ENCODE measurements at places on chromosomes 3 and 15.

DNA sequence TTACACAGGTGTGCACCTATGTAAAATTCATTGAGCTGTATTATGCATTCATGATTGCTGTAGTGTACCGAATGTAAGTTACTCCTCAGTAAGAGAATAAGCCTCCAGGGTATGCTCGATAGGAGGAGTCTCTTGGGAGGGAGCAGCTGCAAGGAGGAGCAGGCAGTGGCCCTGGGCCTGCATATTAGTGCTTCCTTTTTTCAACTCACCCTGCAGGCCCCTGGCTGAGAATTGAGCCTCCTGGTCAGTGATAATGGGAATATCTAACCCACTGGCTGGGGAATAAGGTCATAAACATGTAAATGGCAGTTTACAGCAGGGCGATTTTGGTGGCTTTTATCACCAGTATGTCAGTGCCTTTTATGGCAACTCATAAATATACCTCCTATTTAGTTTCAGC, 21.7 kb upstream of the SFMBT1 start:
- H3K36me3 ChIP-seq = no peaks in the 10 kb centered on the region
- no peak overlapping the region for H3K27ac ChIP-seq
- H3K27me3 ChIP-seq = peaks cover 21% of the 10 kb centered on the region
- peaks cover 3% of the 10 kb centered on the region for H3K4me1 ChIP-seq
- no peak overlapping the region for H3K4me3 ChIP-seq
- DNase-seq = no peak

DNA sequence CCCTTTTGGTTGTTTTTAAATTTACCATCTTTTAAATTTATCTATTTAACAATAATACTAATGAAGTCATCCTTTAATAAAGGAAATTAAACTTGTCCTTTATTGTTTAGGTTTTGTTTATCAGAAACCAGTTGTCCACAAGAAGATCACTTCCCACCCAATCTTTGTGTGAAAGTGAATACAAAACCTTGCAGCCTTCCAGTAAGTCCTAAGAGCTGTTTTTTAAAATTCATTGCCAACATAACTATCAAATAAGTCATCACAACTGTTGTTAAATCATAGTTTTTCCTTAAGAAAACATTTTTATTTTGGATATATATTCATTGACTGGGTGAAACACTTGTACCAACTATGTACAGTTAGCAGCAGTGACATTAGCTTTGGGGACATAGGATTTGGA, 59.4 kb downstream of the CALML4 start:
- no peaks in the 10 kb centered on the region for H3K27me3 ChIP-seq
- no peak overlapping the region for H3K4me3 ChIP-seq
- H3K27ac ChIP-seq = peak overlapping the region; percentile 2
- no peak for DNase-seq
- peaks cover 14% of the 10 kb centered on the region for H3K4me1 ChIP-seq
- peaks cover 13% of the 10 kb centered on the region for H3K36me3 ChIP-seq

- no peak overlapping the region for H3K27ac ChIP-seq
- no peaks in the 10 kb centered on the region for H3K27me3 ChIP-seq
- DNase-seq = no peak
These were observed 65.4 kb upstream of the PFN2 start for GRCh38 chr3:150035910-150036612.

DNA sequence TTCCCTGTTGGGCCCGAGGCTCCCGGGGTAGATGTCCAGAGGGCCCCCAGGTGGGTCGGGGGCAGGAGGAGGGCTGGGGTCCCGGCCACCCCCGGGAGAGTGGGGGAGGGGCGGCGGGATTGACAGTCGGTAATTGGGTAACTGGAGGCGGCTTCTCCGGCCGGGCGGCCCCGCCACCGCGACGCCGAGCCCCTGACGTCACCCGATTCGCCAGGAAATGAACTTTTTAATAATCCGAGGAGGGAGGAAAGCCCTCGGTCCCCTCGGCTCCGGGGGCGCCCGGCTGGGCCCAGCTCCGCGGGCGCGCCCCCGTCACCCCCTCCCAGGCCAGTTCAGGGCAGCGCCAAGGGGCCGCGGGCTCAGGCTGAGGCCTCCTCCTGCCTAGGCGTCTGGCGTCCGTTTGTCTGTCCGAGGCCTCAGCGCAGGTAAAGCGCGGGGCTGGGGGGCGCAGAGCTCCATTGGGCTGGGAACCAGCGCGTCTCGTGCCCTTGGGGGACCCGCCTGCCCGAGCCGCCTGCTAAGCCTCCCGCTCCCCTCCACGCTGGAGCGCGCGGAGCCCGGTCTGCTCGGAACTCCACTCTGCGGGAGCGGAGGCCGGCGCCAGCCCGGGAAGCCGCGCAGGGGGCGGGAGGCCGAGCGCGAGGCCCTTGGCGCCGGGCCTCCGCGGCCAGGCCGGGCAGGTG, 3.9 kb downstream of the GATA2 start:
- no peaks in the 10 kb centered on the region for H3K36me3 ChIP-seq
- peak overlapping the region; percentile 74 for H3K4me3 ChIP-seq
- peaks cover 77% of the 10 kb centered on the region for H3K27me3 ChIP-seq
- H3K27ac ChIP-seq = no peak overlapping the region
- peaks cover 11% of the 10 kb centered on the region for H3K4me1 ChIP-seq

GRCh38 chr3:42013691-42014457, 52.0 kb upstream of the ULK4 start:
- H3K27me3 ChIP-seq = peaks cover 4% of the 10 kb centered on the region
- H3K36me3 ChIP-seq = no peaks in the 10 kb centered on the region
- DNase-seq = peak; percentile 23
- H3K27ac ChIP-seq = peak overlapping the region; percentile 91
- peak overlapping the region; percentile 84 for H3K4me3 ChIP-seq

GRCh38 chr15:22888120-22888859, 49.8 kb downstream of the NIPA2 start:
- H3K36me3 ChIP-seq = peaks cover 26% of the 10 kb centered on the region
- H3K27ac ChIP-seq = no peak overlapping the region
- DNase-seq = no peak
- no peak overlapping the region for H3K4me3 ChIP-seq
- peaks cover 6% of the 10 kb centered on the region for H3K4me1 ChIP-seq
- no peaks in the 10 kb centered on the region for H3K27me3 ChIP-seq

DNA sequence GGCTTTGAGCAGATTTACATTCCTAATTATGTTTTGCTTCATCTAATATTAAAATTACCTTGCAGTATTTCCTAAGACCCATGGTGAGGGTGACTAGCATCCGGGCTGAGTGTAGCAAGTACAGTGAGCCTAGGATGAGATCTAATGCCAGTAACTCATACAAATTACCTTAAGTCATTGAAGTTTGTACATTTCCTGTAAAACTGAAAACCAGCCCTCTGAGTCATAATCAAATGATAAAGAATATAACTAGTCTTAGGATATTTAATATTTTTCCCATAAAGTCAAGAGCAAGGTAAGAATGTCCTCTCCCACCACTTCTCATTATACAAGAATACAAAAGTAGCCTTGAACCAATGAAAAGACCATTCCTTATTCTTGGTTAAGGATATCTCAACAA, 54.8 kb upstream of the CHRM5 start:
- H3K4me1 ChIP-seq = peaks cover 1% of the 10 kb centered on the region
- H3K4me3 ChIP-seq = no peak overlapping the region
- H3K27me3 ChIP-seq = no peaks in the 10 kb centered on the region
- DNase-seq = no peak

DNA sequence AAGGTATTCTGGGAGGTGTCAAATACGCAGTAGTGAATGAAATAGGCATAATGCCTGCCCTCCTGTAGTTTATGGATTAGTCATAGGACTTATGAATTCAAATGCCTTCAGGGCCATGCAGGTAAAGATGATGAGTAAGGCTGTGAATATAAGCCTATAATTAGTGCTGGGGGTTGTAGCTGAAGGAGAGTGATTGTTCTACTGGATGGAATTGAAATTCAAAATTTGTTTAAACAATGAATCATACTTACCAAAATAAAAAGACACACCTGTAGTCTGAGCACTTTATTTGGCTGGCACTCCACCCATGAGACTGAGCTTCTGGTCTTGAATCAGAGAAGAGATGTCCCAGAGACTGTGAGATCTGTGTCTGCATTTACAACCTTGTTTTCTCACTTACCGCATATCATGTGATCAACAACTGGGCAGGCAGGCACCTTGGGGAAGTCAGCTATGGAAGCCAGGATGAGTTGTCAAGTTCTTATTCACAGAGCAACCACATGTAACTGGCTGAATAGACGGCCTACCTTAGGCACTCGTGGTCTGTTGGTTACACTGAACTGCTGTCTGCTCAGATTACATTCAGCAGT, 291.8 kb downstream of the NAALADL2 start:
- H3K4me3 ChIP-seq = no peak overlapping the region
- peaks cover 4% of the 10 kb centered on the region for H3K36me3 ChIP-seq
- H3K27me3 ChIP-seq = no peaks in the 10 kb centered on the region
- peaks cover 2% of the 10 kb centered on the region for H3K4me1 ChIP-seq
- DNase-seq = no peak
- no peak overlapping the region for H3K27ac ChIP-seq

- no peaks in the 10 kb centered on the region for H3K4me1 ChIP-seq
- H3K36me3 ChIP-seq = no peaks in the 10 kb centered on the region
These were observed 27.4 kb downstream of the FOXL2NB start for GRCh38 chr3:138974462-138974861.

GRCh38 chr3:32522682-32523081, 20.0 kb upstream of the CMTM6 start:
- no peak overlapping the region for H3K4me3 ChIP-seq
- DNase-seq = no peak
- no peaks in the 10 kb centered on the region for H3K27me3 ChIP-seq
- H3K27ac ChIP-seq = peak overlapping the region; percentile 51
- peaks cover 34% of the 10 kb centered on the region for H3K36me3 ChIP-seq

GRCh38 chr3:107346564-107346963, 30.7 kb upstream of the CCDC54 start:
- H3K27me3 ChIP-seq = no peaks in the 10 kb centered on the region
- no peak for DNase-seq
- H3K4me3 ChIP-seq = no peak overlapping the region
- no peaks in the 10 kb centered on the region for H3K36me3 ChIP-seq

GRCh38 chr3:53195602-53196574, 34.9 kb downstream of the PRKCD start:
- H3K27ac ChIP-seq = no peak overlapping the region
- peaks cover 11% of the 10 kb centered on the region for H3K27me3 ChIP-seq
- H3K36me3 ChIP-seq = peaks cover 2% of the 10 kb centered on the region

GRCh38 chr15:75450307-75451201, 936 bp downstream of the SIN3A start:
- H3K4me1 ChIP-seq = peaks cover 17% of the 10 kb centered on the region
- DNase-seq = peak; percentile 93
- H3K27me3 ChIP-seq = no peaks in the 10 kb centered on the region
- peaks cover 4% of the 10 kb centered on the region for H3K36me3 ChIP-seq
- H3K27ac ChIP-seq = peak overlapping the region; percentile 98

DNA sequence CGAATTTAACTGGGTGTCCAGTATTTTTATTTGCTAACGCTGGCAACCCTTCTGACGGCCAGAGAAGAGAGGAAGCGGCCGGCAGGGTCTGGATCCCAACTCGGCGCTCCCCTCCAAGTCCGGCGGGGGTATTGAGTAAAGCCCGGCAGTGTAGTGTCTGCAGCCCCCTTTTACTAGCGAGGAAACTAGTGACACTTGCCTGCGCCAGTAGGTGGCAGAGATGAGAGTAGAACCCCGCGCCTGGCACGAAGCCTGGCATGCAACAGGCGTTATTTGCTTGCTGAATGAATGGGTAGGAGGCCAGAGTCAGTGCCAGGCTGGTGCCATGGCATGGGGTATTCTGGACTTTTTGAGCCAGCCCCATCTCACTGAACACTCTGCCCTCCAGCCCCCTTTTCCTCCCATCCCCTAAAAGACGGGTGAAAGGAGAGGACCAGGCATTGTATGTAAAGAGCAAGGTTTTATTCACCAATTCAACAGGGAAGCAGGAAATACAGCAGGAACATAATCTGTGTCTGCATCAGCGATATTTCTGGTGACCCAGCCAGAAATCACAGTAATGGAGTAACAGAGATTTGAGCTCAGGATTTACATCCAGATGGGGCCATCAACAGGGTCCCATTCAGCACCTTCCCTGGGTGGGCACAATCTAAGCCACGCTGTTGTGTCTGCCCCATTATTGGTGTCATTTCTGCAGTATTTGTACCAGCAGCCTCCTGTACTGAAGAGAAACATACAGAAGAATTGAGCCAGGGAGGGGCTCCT, 788 bp upstream of the WDR73 start:
- peaks cover 9% of the 10 kb centered on the region for H3K36me3 ChIP-seq
- H3K27me3 ChIP-seq = peaks cover 14% of the 10 kb centered on the region
- H3K27ac ChIP-seq = peak overlapping the region; percentile 38
- peak; percentile 39 for DNase-seq

GRCh38 chr15:75989045-75989444, 23.2 kb downstream of the NRG4 start:
- no peak for DNase-seq
- no peaks in the 10 kb centered on the region for H3K4me1 ChIP-seq
- no peak overlapping the region for H3K27ac ChIP-seq

DNA sequence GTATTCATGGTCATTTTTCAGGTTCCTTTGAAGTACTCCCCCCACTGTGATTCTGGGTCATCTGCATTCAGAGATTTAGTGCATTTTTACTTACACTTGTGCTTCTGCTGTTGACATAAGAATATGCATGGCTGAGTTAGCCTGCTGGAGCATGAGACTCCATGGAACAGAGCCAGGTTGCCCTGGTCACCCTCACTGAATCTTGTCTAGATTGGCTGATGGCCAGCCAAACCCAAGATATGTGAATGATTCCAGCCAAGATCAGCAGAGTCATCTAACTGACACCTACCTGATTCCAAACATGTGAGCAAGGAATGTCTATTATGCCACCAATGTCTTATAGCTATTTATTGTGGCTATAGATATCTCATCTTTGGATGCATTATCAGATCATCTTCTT, 25.1 kb downstream of the DTWD1 start:
- H3K27me3 ChIP-seq = no peaks in the 10 kb centered on the region
- H3K4me3 ChIP-seq = no peak overlapping the region
- DNase-seq = no peak

- peaks cover 22% of the 10 kb centered on the region for H3K27me3 ChIP-seq
- H3K36me3 ChIP-seq = no peaks in the 10 kb centered on the region
- H3K4me3 ChIP-seq = no peak overlapping the region
- no peak overlapping the region for H3K27ac ChIP-seq
- peak; percentile 43 for DNase-seq
These were observed 76.7 kb downstream of the BOC start for GRCh38 chr3:113287803-113288648.

- H3K27me3 ChIP-seq = no peaks in the 10 kb centered on the region
- no peak overlapping the region for H3K4me3 ChIP-seq
- peaks cover 10% of the 10 kb centered on the region for H3K36me3 ChIP-seq
- H3K27ac ChIP-seq = no peak overlapping the region
These were observed 60.5 kb upstream of the SEC22A start for GRCh38 chr3:123141276-123141675.

- peaks cover 58% of the 10 kb centered on the region for H3K27me3 ChIP-seq
- DNase-seq = no peak
- H3K4me3 ChIP-seq = no peak overlapping the region
These were observed 74.4 kb upstream of the TLE3 start for GRCh38 chr15:70172124-70172523.

- peaks cover 12% of the 10 kb centered on the region for H3K4me1 ChIP-seq
- no peak overlapping the region for H3K4me3 ChIP-seq
- H3K27me3 ChIP-seq = no peaks in the 10 kb centered on the region
- no peak for DNase-seq
These were observed 35.6 kb downstream of the SMAD3 start for GRCh38 chr15:67100801-67101581.

Data from progenitor cell of endocrine pancreas (in vitro differentiated cells).